CD8-positive, alpha-beta memory T cell (primary cell): ENCODE measurements at places on chromosomes 5 and 9. TPM values are rescaled to one million over a fixed set of nuclear protein-coding genes. Genes with fewer than 3 reads are reported as not detected.

CA9 gene
- 0.75 TPM for total RNA-seq

MAN2A1 gene
- total RNA-seq = 28.1 TPM

IDNK gene
- 5.9 TPM for total RNA-seq

SLC36A2 gene
- not detected for total RNA-seq
